Thoracic aorta (tissue), 2 donors: ENCODE measurements at places on chromosomes 5 and 9. TPM values are rescaled to one million over a fixed set of nuclear protein-coding genes. Genes with fewer than 3 reads are reported as not detected.

Gene SPATA31A7
- not detected for total RNA-seq

Gene RGS14
- 4.9 TPM for total RNA-seq

Gene FGF1
- total RNA-seq: 11.4 TPM

Gene PCDHA13
- total RNA-seq: 0.54 TPM

Gene AQP3
- 17.6 TPM for total RNA-seq

Gene C9orf85
- 14.7 TPM for total RNA-seq

Gene SPTLC1
- 74.7 TPM for total RNA-seq

Gene KIAA0825
- 4.3 TPM for total RNA-seq

Gene CRHBP
- 3.2 TPM for total RNA-seq

Gene SLC6A19
- not detected for total RNA-seq

Gene RNF224
- total RNA-seq: not detected

Gene EIF4E1B
- not detected for total RNA-seq

Gene ANKRD20A1
- total RNA-seq: not detected

Gene HRCT1
- total RNA-seq: 23.6 TPM

Gene GCNT1
- 24.1 TPM for total RNA-seq

DNA sequence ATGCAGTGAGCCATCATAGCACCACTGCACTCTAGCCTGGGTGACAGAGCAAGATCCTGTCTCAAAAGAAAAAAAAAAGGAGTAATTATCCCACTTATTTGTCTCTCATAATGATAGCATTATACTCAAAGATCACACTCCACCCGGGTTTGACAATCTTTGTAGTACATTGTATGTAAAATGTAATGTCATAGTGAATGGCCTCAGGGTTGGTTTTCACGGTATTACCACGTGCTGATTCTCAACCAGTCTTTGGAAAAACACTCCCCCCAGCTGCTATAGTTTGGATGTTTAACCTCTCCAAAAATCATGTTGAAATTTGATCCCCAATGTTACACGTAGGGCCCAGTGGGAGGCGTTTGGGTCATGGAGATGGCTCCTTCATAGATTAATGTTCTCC, 402.4 kb upstream of the GRAMD2B start:
- DNase-seq: no peak

DNA sequence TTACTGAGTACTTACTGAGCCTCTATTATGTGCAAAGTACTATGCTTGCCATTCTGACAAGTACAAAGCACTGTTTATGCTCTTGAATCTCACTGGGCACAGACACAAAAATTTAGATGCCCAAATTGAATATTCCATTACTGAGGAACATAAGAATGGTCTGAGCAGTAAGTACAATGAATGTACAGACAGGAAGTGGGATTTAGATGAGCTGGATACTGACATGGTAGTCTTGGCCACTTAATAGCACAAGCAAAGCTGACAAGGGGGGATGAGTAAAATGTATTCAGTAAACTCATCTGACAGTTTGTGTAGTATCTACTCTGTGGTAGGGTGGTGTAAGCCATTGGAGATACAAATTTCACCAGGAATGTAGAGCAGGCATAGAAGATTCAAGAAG, 132.4 kb downstream of the EFNA5 start:
- no peak for DNase-seq

DNA sequence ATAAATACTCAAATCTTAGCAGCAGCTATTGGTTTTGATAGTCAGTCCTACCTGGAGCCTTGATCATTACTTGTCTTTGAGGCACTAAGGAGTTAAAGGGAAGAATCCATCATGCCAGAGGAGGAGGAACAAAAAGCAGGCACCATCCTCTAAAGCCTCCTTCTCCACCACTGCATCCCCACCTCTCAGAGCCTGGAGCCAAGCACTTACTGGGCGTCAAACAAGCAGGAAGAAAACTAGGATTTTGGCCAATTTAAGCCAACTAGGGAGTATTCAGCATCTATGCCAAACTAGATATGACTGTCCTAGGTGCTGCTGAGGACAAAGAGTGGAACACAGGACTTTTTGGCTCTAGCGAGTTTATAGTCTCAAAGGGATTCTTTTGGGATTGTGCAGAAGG, 152.5 kb downstream of the PPP2R2B start:
- no peak for DNase-seq

- DNase-seq: no peak
Observed at GRCh38 chr5:169544264-169544950, 39.2 kb upstream of the SPDL1 start.

- no peak for DNase-seq
Observed at GRCh38 chr5:92561411-92561959, 1019.5 kb downstream of the NR2F1-AS1 start.

DNA sequence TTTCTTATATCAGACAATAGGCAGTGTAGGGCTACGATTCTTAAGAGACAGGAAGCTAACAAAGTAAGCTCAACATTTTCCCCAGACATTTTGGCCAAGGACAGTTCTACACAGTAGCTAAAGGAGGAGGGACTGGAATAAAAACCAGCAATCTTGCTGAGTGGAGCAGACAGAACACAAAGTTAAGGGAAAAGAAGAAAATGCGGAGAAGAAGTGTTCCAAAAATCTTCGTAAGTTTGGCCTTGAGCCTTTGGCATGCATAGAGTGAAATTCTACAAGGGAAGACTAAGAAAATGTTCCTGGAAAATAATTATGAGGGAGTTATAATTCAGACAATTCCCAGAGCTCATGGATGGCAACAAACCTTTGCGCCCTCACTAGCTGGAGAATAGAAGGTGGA, 748.0 kb upstream of the CTNND2 start:
- no peak for DNase-seq

DNA sequence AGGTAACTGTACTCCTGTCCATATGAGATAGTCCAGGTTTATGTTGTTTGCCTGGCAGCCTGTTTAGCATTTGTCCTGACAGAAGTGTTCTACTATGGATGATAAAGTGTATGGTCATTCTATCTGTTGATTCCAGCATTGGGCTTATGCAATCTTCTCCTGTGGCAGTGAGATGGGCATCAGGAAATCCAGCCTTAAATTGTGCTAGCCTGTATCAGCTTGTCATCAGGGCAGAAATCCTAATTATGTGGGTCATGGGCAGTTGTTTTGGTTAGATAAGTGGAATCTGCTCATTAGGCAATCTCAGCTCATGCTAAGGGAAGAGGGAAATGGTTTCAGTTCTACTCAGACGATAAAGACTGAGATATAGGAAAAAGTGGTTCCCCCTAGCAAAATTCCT, 247.4 kb upstream of the CHD1 start:
- DNase-seq: no peak

DNA sequence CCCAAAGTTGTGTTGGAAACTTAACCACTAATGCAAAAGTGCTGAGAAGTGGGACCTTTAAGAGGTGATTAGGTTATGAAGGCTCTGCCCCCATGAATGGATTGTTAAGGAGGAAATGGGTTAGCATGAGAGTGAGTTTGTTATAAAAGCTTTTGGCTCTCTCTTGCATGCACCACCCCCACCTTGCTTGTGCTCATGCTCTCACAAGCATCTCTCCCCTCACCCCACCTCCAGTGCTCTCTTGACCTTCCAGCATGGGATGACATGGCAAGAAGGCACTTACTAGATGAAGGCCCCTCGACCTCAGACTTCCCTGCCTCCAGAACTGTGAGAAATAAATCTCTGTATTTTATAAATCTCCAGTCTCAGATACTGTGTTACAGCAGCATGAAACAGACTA, 52.8 kb downstream of the RICTOR start:
- DNase-seq: no peak

GRCh38 chr5:1552521-1553255, 28.9 kb upstream of the LPCAT1 start:
- no peak for DNase-seq

GRCh38 chr5:127353796-127354195, 63.2 kb downstream of the MEGF10 start:
- DNase-seq: no peak

DNA sequence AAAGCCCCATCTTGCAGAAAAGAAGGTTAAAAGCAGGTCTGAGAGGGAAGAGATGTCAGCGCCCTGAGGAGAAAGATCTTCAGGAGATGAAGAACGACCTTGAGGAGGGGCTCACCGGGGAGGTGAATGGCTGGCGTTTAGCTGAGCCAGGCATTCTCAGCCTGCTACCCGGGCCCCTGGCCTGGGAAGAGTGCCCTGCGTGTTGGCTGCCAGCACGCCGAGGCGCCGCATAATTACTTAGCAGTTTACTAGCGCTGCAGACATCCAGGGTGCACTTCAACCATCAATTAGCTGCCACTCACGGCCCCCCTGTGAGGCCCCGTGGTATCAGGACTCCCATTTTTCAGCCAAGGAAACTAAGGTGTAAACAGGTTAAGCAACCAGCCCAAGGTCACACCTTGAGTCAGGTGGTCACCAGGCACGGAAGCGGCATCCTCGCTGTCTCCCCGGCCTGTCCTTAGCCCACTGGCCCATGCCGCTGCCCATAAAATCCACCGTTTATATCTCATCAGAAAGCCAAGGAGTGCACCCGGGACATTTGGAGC, 551.9 kb downstream of the BNC2 start:
- DNase-seq: no peak

DNA sequence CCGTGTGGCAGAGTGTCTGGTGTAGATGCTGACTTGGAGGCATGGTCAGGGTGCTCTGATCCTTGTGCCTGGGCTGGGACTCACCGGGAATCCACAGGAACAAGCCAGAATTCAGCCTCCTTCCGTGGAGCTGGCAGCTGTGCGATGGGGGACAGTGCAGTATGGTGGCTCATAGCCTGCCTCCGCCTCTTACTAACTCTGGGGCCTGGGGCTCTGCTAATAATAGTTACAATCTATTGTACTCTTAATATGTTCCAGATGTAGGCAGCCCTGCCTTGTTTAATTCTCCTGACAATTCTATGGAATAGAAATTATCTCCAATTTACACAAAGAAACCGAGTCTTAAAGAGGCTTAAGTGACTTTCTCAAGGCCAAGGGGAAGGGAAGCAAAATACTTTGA, 77.6 kb downstream of the PCDH1 start:
- no peak for DNase-seq

DNA sequence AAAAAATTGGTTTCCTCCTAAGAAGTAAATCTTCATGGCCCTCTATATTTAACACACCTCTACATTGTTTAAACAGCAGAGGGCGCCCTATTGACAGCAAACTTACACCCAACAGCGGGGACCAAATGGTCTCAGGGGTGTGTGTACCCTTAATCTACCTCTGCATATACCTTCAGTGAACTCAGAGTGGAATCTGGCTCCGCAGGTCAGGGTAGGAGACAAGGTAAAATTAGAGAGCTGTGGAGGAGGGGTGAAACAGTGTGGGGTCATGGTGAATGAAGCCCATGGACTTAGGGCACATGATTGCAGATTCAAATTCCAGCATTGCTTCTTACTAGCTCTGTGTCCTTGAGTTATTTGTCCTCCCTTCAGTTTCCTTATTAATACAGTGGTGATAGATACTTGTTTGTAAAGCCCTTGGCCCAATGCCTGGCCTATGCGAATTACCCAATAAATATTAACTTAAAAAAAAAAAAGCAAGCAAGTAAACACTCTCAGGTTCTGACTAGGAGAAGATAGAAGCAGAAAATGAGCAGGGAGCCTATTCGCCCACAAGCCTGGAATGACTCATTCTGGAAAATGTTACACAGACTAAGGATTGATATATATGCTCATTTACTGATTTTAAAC, 122.9 kb downstream of the CAVIN4 start:
- DNase-seq: no peak

DNA sequence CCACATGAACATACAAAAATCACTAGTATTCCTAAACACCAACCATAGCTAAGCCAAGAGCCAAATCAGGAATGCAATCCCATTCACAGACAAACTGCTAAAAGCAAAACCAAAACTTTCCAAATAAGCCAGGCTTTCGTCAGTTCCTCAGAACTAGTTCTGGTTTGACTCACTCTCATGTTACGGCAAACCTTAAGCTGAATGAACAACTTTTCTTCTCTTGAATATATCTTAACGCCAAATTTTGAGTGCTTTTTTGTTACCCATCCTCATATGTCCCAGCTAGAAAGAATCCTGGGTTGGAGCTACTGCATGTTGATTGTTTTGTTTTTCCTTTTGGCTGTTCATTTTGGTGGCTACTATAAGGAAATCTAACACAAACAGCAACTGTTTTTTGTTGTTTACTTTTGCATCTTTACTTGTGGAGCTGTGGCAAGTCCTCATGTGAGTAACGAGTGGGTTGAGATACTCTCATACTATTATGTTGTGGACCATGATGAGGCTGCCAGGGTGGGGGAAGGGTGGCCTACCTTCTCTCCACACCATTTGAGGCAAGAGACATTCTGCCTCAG, at the start of gene PDCD1LG2:
Gene PDCD1LG2 (plus strand): TSS at position 172 of the 572 bp plus-strand sequence. CDS start 12,016 bp downstream, outside the sequence.
- no peak for DNase-seq

DNA sequence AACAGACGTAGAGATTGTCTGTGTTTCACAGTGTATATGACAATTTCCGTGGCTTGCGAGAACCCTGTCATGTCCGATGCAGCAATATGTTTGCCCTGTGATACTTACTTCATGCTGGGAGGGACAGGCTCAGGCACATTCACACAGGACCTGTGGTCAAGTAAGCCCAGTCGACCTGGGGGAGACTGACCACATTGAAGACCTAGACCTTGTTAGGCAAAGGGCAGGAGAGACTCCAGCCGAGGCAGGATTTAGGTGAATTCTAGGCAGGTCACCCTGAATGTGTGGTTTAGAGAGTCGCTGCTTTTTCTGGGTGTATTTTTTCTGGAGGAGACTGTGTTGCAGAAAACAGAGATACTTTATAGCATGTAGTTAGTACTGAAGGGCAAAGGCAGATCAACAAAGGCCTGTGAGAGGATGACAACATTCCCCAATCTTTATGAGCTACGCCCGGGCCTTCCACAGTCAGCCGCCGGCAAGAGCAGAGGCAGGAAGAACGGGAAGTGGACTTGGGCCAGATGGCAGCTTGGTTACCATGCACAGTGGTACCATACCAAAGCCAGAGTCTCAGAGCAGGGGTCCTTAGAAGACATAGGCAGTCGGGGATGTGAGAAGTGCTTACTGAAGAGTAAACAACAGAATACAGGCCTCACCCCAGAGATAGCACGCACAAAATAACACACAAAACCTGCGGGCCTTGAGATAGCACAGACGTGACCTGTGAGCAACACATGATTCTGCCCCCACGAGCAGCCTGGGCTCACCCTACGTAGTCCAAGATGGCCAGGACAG, 220.7 kb downstream of the CACNA1B start:
- no peak for DNase-seq

DNA sequence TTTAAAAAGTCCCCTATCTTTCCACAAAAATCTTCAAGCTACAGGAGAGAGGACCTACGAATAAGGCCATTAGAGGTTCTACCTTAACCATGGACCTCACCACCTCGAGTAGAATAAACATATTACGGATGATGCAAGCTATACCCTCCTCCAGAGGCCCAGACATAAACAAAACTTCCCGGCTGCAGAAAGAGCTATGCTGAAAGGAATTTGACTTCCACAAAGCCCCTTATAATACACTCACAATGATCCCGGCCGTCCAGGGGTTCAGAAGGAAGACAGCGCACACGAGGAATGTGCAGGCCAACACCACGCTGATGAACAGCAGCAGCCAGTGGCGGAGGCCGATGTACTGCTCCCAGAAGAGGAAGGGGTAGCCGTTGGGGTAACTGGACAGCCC, 59.0 kb downstream of the PTCH1 start:
- DNase-seq: no peak

GRCh38 chr9:114338187-114338586, 8.5 kb downstream of the ORM2 start:
- DNase-seq: no peak

GRCh38 chr5:81408496-81408895, 14.6 kb upstream of the ACOT12 start:
- no peak for DNase-seq
